Pons (tissue), 1 donor: ENCODE measurements at places on chromosomes 4 and X.

DNA sequence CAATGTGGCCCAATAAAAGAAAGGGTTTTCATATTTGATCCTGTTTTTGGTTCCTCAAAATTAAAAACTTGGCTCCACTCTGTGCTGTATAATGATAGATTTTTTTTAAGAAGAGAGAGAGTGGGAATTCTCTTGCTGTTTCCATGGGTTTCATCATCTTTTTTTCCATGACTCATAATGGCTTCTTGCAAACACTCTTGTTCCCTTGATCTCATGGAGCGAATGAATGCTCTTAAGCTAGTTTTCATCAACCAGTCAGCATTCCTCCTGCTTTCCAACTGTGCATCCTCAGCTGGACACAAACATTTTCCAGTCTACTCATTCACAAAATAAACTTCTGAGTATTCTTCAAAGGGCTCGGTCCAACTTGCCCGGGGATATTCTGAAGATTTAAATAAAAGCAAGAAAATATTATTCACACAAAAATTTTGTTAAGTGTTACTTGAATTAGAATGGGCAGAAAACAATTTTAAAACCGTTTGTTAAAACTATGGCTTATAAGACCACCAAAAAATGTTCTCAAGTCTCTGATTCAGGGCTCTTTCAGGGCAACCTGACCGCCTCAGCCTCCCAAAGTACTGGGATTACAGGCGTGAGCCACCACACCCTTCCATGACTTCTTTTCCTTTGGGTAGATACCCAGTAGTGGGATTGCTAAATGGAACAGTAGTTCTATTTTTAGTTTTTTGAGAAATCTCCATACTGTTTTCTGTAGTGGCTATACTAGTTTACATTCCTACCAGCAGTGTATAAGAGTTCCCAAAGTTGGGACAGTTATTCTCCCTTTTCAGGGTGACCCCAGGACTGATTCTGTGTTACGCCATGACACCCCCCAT, 64.7 kb downstream of the TMEM156 start:
- peak; percentile 14 for DNase-seq

- no peak for DNase-seq
Measured at GRCh38 chr4:24978291-24979075, 52.3 kb downstream of the LGI2 start.

DNA sequence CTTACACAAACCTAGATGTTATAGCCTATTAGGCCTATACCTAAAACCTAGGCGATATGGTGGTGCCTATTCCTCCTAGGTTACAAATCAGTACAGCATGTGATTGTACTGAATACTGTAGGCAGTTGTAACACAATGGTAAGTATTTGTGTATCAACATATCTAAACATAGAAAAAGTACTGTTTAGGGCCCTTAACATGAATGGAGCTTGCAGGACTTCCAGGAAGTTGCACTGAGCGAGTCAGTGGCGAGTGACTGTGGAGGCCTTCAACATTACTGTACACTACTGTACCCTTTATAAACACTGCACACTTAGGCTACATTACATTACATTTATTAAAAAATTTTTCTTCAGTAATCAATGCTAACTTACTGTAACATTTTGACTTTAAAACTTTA, 37.8 kb downstream of the WWC2 start:
- DNase-seq = no peak

DNA sequence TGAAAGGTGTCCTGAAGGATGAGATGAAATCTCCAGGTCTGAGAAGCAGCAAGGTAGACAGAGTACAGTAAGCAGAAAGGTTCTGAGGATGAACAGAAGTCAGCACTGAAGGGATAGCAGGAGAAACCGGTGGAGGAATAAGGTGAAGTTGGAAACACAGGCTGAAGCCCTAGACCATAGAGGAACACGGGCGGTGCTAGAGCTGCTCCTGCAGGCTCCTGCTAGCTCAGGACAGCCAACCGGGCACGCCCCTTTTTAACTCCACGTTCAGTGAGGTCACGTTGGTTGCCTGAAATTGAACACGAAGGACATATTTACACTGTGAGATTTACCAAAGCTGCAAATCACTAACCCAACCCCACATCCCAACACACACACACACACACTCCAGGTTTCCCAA, 1886.4 kb upstream of the AGA start:
- DNase-seq = no peak

GRCh38 chr4:37381040-37381668, 136.6 kb downstream of the NWD2 start:
- no peak for DNase-seq

GRCh38 chr4:105193536-105193935, 46.9 kb downstream of the TET2 start:
- no peak for DNase-seq

- DNase-seq = no peak
Measured at GRCh38 chrX:71216485-71216884, 6.5 kb upstream of the GJB1 start.

- peak; percentile 5 for DNase-seq
Measured at GRCh38 chr4:155207534-155208257, 740 bp upstream of the NPY2R start.
